ENCODE measurements at places on chromosomes 7 and 10. TPM values are rescaled to one million over a fixed set of nuclear protein-coding genes. Genes with fewer than 3 reads are reported as not detected.

The ZNF485 gene
- total RNA-seq: 8.4 TPM

The COBL gene
- total RNA-seq: 0.41 TPM

The ORC5 gene
- total RNA-seq: 27.9 TPM

The KIF20B gene
- total RNA-seq: 51.3 TPM

The NPY4R2 gene
- not detected for total RNA-seq

The CLCN1 gene
- total RNA-seq: 0.09 TPM

DNA sequence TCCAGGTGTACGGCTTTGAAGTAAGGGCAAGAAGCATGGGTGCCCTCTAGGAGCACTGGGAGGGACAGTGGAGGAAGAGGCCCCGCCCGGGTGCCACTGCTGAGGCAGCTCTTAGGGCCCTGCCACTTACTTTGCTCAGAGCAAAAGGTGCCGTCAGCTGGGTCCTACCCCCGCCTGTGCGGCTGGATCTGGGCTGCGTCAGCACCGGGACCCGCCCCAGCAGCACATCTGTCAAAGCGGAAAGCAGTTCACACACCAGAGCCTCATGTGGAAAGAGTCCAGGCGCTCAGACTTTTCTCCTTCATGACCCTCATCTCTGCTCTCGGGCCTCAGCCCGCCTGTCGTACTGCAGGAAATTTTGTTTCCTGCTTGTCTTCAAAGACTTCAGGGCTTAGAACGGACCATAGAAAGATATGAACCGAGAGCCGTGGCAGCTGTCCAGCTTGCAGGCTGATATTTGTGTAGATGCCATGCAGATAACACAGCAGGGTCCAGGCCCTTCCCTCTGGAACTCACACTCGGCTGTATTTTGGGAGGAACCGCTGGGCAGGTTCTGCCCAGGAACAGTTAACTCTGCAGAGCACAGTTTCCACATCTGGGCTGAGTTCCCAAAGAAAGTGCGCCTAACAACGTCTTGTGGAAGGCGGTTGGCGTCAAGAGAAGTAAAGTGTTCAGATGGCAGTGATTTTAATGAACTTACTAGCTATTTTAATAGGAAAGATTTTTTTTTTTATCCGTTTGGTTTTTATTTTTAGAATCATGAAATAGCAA, 44.3 kb upstream of the PRKAR1B start:
- H3K36me3 ChIP-seq: peaks cover 14% of the 10 kb centered on the region
- H3K27ac ChIP-seq: no peak overlapping the region
- DNase-seq: no peak
- H3K27me3 ChIP-seq: no peaks in the 10 kb centered on the region
- H3K4me3 ChIP-seq: no peak overlapping the region
- no peaks in the 10 kb centered on the region for H3K4me1 ChIP-seq

GRCh38 chr10:129662426-129662825, 195.4 kb downstream of the MGMT start:
- no peaks in the 10 kb centered on the region for H3K27me3 ChIP-seq
- no peak overlapping the region for H3K4me3 ChIP-seq
- H3K4me1 ChIP-seq: peaks cover 10% of the 10 kb centered on the region
- no peak overlapping the region for H3K27ac ChIP-seq
- DNase-seq: no peak
- peaks cover 11% of the 10 kb centered on the region for H3K36me3 ChIP-seq

DNA sequence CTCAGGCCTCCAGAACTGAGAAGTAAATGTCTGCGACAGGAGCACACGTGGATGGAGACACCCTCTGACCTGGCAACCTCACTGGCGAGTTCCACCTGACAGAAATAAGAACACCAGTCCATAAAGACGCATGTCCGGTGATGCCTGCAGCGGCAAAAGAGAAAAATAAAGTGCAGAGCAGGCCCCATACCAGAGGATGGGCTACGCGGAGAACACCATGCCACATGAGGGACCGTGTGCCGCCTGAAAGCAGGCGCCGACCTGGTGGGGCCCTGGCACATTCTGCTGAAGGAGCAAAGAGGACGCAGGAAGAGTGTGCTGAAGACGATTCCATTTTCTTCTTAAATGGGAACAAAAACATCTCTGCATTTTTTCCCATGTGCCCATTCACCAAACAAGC, 105.0 kb downstream of the VIPR2 start:
- no peaks in the 10 kb centered on the region for H3K27me3 ChIP-seq
- no peak overlapping the region for H3K27ac ChIP-seq
- no peak overlapping the region for H3K4me3 ChIP-seq
- DNase-seq: no peak

DNA sequence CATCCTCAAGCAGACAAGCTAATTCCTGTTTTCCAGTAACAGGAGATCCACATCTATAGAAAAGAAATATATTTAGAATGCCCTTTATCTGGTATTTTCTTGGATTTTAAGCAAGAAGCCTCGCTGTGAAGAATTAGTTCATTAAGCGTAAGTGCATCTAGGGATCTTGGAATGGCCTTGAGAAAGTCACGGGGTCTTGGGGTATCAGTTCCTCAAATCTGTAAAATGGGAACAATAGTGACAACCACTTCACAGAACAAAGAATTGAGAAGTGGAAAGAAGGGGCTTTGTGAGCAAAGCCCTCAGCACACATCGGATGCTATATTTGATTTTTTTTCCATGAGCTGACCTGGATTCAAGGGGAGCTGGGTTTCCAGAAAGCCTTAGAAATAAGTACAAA, 32.3 kb upstream of the WDFY4 start:
- no peak overlapping the region for H3K27ac ChIP-seq
- H3K4me1 ChIP-seq: peaks cover 4% of the 10 kb centered on the region
- no peak overlapping the region for H3K4me3 ChIP-seq
- H3K36me3 ChIP-seq: no peaks in the 10 kb centered on the region
- H3K27me3 ChIP-seq: peaks cover 55% of the 10 kb centered on the region

- H3K4me1 ChIP-seq: peaks cover 12% of the 10 kb centered on the region
- H3K27me3 ChIP-seq: no peaks in the 10 kb centered on the region
- no peak overlapping the region for H3K27ac ChIP-seq
- DNase-seq: no peak
Measured at GRCh38 chr7:141295367-141295895, 221.6 kb downstream of the TMEM178B start.

All from neural crest cell (in vitro differentiated cells).